ENCODE measurements at places on chromosomes 6 and 20.

DNA sequence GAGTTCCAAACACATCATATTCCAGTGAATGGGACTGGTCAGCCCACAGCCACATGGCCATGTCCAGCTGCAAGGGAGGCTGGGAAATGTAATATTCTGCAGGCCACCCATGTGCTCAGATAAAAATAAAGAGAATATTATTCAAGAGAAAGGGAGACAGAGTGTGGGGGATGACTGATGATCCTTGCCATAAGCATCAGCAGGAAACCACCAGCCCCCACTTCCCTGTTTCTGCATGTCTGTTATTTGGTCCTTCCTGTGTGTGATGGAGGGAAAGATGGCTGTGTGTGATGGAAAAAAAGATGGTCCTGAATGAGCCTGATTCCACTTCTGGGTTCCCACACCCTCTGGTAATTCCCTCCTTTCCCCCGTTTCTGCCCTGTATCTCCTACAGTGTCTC, 13.1 kb upstream of the RSPO4 start:
- no peak for DNase-seq

GRCh38 chr6:134454794-134455193, 136.9 kb upstream of the SGK1 start:
- DNase-seq, result no peak

- DNase-seq, result no peak
Measured at GRCh38 chr6:27532820-27533538, 60.1 kb upstream of the ZNF184 start.

GRCh38 chr6:149209871-149210775, 107.4 kb upstream of the TAB2 start:
- no peak for DNase-seq

- no peak for DNase-seq
Measured at GRCh38 chr6:157651731-157652490, 171.1 kb upstream of the SNX9 start.

GRCh38 chr20:24297993-24298392, 171.4 kb upstream of the SYNDIG1 start:
- DNase-seq, result no peak

GRCh38 chr6:100470422-100471120, 5.8 kb upstream of the SIM1 start:
- no peak for DNase-seq
